Esophagus muscularis mucosa (tissue), 4 donors: ENCODE measurements at places on chromosomes 3 and 15. TPM values are rescaled to one million over a fixed set of nuclear protein-coding genes. Genes with fewer than 3 reads are reported as not detected.

SPINK8 gene
- total RNA-seq, result not detected

CLK3 gene
- 74.6 TPM for total RNA-seq

GRCh38 chr3:41198046-41198445 is 1.3 kb upstream of the CTNNB1 start:
- H3K27me3 ChIP-seq, result no peaks in the 10 kb centered on the region
- H3K27ac ChIP-seq, result no peak overlapping the region
- H3K36me3 ChIP-seq, result no peaks in the 10 kb centered on the region
- peaks cover 24% of the 10 kb centered on the region for H3K4me1 ChIP-seq
- no peak overlapping the region for H3K4me3 ChIP-seq

DNA sequence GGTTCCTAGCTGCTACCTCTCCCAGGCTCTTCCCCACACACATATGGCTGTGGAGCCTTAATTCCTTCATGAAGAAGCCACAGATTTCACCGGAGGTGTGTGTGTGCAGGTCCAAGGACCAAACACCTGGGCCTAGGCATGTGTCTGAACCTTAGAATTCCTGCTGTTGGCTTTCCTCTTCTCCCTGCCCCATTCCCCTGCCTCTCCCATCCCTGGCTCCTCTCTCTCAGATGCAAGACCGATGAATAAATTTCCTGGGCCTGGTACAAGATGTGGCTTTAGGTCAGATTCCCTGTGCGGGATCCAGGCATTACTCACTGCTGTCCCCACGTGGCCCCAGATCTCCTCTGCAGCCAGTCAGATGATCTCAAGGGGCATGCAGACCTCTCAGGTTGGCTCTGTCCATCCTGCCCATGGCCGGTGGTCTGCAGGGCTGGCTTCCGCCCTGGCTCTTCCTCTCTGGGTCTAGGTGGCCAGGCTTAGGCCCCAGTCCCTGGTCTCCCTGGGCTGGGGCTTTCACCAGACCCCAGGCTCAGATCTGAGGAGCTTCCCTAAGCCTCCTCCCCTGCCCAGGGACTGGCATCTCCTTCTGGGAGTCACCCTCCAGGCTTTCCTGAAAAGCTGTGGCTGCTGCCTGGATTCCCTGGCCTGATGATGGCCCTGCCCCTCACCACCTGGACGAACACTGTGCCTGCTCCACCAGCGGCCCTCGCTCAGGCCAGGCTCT is 20.5 kb downstream of the CCR9 start:
- H3K36me3 ChIP-seq, result no peaks in the 10 kb centered on the region
- peaks cover 9% of the 10 kb centered on the region for H3K4me1 ChIP-seq
- H3K4me3 ChIP-seq, result no peak overlapping the region
- H3K27me3 ChIP-seq, result no peaks in the 10 kb centered on the region

GRCh38 chr3:121768452-121768851 is 18.9 kb upstream of the GOLGB1 start:
- H3K4me3 ChIP-seq, result no peak overlapping the region
- no peak overlapping the region for H3K27ac ChIP-seq
- no peak for DNase-seq
- H3K4me1 ChIP-seq, result no peaks in the 10 kb centered on the region

DNA sequence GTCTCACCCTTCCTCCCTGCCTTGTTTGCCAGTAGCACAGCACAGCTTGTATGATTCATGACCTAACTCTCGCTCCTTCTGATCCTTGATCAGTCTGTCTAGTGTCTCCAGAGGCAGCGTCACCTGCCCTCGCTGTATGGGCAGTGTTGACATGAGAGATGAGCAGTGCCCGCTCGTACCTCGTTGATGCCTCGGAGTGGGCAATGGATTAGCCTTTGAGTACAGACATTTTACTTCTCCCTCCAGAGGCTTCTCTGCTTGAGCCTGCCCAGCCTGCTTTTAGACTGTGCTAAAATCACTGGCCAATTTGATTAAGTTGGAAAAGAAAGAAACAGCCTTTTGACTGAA is 569.0 kb downstream of the NTRK3 start:
- H3K36me3 ChIP-seq, result no peaks in the 10 kb centered on the region
- DNase-seq, result no peak
- H3K4me3 ChIP-seq, result no peak overlapping the region
- H3K27me3 ChIP-seq, result no peaks in the 10 kb centered on the region
- H3K4me1 ChIP-seq, result no peaks in the 10 kb centered on the region

GRCh38 chr3:106819440-106819839 is 557.8 kb upstream of the CCDC54 start:
- H3K27ac ChIP-seq, result no peak overlapping the region
- no peaks in the 10 kb centered on the region for H3K36me3 ChIP-seq
- H3K4me1 ChIP-seq, result peaks cover under 1% of the 10 kb centered on the region
- DNase-seq, result no peak

- H3K4me1 ChIP-seq, result no peaks in the 10 kb centered on the region
- no peaks in the 10 kb centered on the region for H3K36me3 ChIP-seq
- H3K27ac ChIP-seq, result no peak overlapping the region
- DNase-seq, result no peak
- no peaks in the 10 kb centered on the region for H3K27me3 ChIP-seq
- H3K4me3 ChIP-seq, result no peak overlapping the region
Observed at GRCh38 chr3:148330542-148330941, 367.2 kb upstream of the AGTR1 start.
